KBM-7 (cell line): ENCODE measurements at places on chromosomes 7 and 10.

DNA sequence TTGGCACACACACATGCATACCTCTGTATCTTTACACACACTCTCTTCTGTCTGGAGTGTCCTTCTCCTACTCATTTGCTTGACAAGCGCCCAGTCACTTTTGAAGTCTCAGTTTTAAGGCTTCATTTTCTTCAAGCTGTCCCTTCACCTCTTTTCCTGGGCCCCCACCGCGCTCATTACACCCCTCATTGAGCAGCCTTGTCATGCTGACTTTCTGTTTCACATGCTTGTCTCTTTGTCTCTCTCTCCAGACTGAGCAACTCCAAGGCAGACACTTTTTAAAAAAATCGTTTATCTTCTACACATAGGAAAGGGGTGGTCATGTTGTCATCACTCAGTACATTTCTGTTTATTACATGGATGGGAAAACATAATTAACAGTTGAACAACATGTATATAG is 225.2 kb upstream of the FZD1 start:
- no peak for DNase-seq

DNA sequence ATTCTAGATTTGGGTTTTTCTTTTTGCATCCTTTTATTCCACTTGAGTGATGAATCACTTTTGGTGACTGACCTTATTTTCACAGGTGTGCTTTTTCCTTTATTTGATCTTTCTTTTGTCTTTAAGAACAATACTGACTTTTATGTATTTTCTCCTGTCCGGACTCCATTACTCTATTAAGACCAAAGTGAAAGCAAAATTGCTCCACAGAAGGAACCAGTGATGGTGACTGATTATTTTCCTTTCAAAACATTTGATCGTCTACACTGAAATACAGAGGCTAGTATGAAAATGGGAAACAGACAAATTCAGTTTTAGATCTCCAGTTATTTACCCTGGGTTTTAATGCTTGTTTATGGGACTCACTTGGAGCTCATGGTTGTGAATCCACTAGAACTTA is 15.5 kb downstream of the EXOC4 start:
- DNase-seq, result no peak

DNA sequence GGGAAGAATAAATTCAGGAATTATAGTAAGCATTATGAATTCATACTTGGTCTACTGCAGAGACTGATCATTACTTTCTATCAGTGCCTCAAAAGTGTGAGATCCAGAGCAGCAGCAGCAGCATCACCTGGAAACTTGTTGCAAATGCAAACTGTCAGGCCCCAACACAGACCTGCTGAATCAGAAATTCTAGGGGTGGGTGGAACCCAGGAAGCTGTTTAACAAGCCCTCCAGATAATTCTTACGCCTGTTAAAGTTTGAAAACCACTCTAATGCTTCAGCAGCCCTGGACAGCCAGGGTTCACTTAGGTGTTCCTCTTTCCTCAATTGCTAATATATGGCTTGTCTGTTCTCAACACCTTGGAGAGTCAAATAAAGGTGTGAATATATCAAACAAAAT is 19.5 kb downstream of the CACUL1 start:
- no peak for DNase-seq

DNA sequence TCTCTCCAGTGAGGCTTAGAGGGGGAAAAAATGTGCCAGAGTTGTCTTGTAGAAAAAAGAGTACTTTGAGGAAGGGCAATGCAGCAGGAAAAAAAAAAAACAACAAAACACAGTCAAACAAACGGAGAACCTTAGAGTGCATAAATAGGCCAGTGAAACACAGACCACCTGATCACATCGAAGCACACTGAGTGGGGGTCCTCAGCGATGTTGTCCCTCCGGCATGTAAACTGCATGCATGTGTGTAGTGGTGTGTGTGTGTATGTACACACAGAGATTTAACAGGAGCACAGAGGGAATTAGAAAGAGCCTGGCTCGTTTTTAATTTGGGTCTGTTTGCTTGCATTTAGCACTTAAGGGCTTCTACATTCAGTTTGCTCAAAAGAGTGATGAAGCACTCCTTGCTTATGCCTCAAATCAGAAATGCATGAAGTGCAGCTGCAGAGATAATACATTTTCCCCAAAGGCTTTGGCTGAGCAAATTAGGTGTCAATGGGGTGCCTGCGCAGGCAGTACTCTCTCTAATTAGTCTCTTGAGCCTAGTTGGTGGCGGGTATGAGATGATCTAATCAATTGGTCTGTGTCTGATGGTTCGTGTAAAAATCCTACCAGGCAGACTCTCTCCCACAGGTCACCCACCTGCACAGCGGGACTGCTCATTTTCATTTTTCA is 62.7 kb upstream of the FZD1 start:
- no peak for DNase-seq

GRCh38 chr10:59387951-59388670 is 25.8 kb upstream of the FAM13C start:
- DNase-seq, result no peak

GRCh38 chr7:69411018-69411417 is 187.3 kb upstream of the AUTS2 start:
- DNase-seq, result no peak

DNA sequence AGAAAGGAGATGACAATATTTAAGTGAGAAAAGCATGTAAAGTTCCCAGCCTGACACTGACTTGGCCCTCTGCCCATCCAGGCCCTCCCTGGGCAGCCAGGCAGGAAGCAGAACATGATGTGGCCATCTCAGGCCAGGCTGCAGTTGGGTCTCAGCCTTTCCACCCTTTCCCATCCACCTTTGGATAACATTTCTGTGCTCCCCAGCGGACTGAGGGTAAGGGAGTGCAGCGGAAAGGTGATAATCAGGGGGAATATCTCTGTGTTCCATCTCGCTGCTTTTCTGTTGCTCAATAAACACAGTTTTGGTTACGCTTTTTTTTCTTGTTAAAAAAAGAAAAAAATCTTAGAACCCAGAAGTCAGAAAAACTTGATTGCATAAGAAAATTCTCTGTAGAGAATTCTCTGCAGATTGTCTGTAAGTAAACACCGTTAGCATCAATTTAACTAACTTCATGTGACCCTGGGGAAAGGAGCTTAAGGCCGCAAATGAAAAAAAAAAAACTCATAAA is 37.2 kb upstream of the TARP start:
- peak; percentile 83 for DNase-seq

DNA sequence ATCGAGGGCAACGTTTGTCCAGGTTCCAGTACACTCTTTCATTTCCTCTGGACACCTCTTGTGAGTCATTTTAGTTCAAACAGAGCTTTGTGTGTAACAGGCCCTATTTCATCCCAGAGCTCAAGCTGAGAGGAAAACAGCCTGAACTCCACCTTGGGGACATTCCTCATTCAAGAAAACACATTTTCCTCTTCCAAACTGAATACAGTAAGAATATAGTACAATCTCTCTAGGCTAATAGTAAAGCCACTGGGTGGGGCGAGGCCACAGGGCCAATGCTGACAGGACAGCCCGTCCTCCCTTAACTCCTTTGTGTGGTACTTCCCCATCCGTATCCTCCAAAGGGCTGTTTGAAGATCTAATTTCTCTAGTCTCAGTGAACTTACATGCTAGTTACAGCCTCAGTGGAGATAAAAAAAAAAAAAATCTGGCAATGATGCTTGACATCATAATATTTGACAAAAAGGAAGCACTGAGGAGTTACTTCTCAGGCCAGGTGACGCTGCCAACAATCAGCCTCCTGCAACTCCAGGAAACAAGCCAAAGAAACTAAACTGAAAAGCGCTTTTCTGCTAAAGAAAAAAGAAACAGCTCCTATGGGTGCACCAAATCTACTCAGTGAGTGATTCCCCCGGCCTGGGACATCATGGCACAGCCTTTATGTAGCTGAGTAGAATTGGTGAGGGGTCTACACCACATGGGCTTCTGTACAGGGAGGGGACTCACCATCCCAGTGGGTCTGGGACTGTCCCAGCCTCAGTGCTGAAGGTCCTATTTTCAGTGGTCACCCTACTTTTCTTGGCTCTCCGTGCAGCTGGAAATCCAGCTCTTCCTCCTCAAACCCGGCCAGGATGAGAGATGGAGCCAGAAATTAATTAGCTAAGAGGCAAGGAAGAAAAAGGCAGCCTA is 238.2 kb upstream of the NEBL start:
- DNase-seq, result no peak

DNA sequence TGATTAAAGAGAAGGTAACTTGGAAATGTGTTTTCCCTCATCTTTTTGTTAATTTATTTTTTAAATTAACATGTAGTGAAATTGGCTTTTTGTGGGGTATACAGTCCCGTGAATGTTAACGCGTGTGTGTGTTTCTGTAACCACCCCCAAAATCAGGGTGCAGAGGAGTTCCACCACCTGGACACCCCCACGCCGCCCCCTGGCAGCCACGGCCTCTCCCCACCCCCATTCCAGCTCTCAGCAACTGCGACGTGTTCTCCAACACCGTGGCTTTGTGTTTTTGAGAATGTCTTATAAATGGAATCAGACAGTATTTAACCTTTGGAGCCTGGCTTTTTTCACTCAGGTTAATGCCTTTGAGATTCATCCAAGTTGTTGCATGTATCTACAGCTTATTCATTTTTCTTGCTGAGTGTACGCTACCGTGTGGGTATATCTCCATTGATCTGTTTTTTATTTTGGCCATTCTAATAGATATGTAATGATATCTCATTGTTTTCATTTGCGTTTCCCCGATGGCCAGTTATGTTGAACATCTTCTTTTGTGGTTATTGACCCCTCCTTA is 218.8 kb downstream of the EBF3 start:
- DNase-seq, result no peak

GRCh38 chr10:102407425-102408130 is 11.0 kb downstream of the PSD start:
- no peak for DNase-seq

- DNase-seq, result no peak
These were observed 92.7 kb upstream of the SAMD8 start for GRCh38 chr10:75018686-75019307.

GRCh38 chr10:132728321-132728720 is 57.6 kb downstream of the NKX6-2 start:
- no peak for DNase-seq
